ENCODE measurements at places on chromosomes 5 and 9.

DNA sequence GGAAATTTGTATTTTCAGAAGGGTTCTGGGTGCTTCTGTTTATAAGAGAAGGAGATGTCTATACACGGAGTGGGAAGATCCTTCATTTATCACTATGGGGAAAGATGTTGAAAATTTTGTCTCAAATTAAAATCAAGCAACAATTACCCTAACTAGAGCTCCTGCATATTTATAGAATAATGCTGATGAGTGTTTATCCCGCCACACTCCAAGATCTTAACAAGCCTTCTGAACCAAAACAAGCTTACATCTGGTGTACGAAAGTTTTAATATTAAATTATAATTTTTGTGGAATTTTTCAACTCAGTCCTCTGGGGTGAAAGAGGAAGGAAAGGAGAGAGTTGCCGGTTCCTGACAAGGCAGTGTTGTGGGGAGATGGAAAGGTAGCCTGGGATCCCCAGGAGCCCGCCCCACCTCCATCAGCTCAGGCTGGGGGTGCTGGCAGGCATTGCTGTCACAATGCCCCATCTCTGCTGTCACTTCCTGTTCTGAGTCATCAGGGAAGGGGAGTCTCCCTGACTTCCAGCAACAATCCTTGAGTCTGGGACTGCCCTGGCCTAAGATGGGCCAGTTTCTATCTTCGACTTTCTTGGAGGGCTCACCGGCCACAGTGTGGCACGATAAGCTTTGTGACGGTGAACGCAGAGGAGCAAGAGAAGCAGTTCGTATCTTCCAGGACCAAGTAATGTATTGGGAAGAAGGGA, 64.5 kb downstream of the ERAP1 start:
- peak; percentile 52 for DNase-seq

DNA sequence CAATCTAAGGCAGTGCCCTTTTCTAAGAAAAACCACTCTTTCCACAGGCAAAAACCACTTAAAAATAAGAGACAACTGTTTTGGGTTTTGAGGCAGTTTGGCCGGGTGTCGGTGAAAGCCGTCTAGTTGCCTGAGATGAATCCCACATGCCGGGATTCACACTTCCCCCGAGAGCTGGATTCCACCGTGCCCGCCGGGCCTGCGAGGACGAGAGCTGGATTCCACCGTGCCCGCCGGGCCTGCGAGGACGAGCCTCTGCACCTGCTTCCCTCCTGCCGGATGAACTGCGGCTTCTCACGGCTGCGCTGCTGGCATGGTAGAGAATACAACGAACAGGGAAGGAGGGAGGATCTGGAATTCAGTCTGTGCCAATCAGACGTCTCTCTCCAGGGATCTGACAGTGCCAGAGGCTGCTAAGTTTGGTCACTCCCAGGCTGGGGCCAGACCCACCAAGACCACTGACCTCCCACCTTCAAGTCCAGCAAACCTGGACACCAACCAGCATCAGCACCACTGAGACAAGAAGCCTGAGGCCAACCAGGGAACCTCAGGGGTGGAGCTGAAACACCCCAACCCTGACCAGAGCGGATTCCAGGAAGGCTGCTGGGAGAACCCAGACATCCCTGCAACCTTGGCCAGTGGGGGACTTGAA, 23.0 kb downstream of the VAV2 start:
- no peak for DNase-seq

- peak; percentile 86 for DNase-seq
Measured at GRCh38 chr5:181190711-181191525, 14.1 kb downstream of the TRIM7 start.

DNA sequence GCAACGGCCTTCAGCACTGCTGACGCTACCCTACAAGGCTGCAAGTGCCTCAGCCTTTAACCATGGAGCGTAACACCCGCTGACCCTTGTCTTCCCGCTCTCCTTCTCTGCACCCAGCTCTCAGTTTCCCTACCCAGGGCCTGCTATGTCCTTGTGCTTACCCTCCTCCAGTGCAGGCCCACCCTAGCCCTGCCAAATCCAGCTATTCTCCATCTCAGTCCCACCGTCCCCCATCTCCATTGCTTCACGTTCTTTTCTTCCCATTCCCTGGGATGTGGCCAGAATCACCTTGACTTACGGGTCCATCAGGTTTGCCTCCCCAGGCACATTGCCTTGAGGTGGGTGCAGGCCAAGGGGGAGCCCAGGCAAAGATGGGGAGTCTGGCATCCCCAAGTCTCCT, 91.2 kb downstream of the PAX5 start:
- no peak for DNase-seq

DNA sequence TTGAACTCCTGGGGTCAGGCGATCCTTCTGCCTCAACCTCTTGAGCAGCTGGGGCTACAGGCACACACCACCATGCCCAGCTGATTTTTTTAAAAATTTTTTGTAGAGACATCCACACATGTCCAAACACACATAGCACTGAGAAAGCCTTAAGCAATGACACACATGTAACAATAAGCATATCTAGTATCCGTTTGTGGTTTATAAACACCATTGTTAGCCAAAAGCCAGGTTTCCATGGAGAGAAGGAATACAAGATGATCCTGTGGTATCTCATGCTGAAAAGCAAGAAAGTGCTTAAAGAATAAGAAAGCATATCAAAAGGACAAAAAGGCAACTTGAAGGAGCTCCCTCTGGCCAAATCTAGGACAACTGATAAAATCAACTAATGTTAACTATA, 29.7 kb upstream of the SLC1A3 start:
- DNase-seq, result no peak

DNA sequence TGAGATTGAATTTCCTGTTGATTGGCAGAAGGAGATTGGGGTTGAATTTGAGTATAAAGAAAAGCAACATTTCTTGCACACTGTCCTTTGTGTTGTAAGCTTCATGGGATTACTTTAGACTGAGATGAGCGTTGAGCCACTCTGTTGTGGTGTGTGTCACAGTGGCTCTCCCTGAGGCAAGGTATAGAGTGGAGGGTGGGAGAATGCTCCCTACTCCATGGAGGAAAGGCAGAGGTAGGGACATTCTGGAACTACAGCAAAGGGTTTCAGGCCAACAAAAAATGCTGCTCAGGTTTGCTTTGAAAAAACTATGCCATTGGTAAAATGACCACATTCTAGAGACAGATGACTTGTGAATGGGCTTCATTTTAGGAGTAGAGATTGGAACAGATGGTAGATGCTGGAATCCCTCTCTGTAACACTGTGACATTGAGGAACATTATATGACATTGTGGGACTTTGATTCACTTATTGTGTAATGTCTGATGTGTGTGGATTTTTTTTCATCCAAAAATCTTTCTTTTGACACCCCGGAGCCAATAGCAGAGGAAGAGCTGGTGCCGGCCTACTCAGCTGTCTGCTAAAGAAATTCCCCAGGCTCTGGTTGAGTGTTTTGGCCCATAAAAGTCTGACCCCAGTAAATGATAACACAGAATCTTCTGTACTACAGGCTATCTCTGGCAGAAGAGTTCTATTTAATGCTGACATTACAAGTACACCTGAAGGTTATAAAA, 6.2 kb upstream of the CEP120 start:
- no peak for DNase-seq

DNA sequence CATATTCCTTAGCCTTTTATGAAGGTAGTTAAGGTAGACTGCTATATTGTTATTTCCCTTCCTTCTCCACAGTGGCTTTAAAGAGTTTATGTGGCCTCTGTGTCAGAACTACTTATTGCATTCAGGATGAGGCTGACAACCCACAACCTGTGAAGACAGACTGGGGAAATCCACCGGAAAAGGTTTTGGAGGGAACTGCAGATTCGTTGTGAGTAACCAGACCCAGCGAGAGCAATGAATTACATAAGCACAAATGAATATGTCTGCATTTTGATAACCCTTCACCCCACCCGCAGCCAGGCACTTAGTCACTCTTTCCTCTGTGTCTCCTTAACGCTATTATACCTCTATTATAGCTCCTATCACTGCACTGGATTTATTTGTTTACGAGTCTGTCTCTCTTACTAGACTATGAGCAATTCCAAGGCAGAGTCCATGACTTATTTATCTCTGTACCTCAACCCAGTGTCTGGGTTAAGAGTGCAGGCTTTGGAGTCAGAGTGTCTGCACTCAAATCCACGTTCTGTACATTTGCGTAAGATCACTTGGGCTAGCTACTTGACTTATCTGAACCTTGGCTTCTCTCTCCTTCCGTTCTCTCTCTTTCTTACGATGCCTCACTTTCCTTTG, 19.2 kb downstream of the KCTD16 start:
- DNase-seq, result peak; percentile 94

DNA sequence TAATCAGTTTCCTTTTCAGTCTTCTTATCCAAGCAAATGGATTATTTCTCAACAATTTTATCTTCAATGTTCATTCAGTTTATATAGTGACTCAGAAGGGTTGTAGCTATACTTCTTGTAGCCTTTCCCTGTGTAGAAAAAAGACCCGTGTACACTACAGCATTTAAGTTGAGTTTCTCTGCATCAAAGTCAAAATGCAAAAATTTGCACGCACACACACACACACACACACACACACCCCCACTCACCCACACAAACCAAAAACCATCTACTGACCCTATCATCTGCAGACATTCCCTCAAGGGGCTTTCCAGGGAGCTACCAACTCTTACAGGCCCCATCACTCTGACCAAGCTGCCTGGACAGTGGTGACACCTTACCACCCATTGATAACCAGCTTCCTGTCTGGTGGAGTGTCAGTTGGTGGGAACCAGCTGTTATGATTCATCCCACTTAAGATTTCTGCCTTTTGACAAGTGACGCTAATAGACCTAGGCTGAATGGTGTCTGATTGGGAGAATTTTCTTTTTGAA, 12.2 kb upstream of the ELL2 start:
- DNase-seq, result peak; percentile 62

- DNase-seq, result peak; percentile 76
Measured at GRCh38 chr9:137589441-137590122, 730 bp downstream of the ZMYND19 start.

DNA sequence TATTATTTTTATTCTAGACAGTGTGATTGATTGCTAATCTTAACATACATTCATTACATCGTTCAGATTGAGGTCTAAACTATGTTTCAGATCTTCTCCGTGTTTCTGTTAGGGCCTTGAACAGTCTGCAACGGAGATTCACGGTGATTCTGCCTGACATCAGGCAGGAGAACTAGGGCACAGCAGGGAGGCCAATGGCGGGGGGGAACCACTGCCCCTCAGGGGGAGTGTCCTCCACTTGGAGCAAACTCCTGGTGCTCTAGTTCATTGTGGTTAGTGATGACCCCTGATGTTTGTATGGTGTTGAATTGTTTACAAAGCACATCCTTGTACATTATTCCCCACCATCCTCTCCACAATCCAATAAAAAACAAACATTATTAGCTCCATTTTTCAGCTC, 173.5 kb downstream of the ZNF608 start:
- no peak for DNase-seq

GRCh38 chr9:136642439-136642921, 20.2 kb upstream of the EGFL7 start:
- no peak for DNase-seq

GRCh38 chr5:39521098-39521860, 96.5 kb upstream of the DAB2 start:
- no peak for DNase-seq

DNA sequence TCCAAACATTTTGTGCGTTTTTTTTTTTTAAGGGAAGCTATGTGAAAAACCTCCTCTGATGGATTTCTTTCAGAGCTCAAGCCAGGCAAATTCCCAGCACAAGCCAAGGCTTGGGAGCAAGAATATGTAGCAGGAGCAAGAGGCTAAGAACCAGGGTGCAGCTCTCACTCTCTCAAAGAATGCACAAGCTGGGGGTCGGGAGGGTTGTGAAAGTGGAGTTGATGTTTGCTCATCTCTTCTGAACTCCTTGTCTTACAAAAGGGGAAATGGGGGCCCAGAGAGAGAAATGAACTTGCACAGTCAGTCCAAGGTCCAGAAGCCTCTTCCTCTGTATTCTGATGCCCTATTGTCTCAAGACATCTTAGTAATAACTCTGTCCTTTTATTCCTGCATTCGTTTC, 7.7 kb upstream of the TRAF1 start:
- no peak for DNase-seq

GRCh38 chr5:171142617-171143016, 166.4 kb upstream of the TLX3 start:
- DNase-seq, result no peak

Measured in activated CD4-positive, alpha-beta T cell treated with anti-CD3 and anti-CD28 coated beads, Interleukin-2, amount 10 ng/mL, durations not matched to agents 24 days and 14 days (primary cell).